ENCODE measurements at places on chromosomes 6 and 20.

DNA sequence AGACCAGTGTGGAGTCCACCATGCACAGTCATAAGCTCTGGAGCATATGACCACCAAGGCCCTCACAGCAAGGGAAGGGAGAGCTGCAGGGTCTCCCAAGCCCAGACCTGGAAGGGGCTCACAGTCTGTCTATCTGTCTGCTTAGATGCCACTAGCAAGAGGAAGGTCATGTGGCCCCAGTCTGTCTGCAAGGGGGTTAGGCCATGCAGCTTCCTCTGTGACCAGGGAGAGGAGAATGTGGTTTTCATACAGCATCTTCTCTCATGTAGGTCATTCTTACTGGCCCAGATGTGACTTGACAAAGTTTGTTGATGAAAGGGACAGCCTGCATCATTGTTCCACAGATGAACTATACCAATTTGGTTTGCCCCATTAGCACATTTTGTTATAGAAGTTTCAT lies 260.8 kb downstream of the FARS2 start:
- no peak for DNase-seq

- no peak for DNase-seq
Measured at GRCh38 chr6:138500867-138501446, 1.7 kb upstream of the NHSL1 start.

DNA sequence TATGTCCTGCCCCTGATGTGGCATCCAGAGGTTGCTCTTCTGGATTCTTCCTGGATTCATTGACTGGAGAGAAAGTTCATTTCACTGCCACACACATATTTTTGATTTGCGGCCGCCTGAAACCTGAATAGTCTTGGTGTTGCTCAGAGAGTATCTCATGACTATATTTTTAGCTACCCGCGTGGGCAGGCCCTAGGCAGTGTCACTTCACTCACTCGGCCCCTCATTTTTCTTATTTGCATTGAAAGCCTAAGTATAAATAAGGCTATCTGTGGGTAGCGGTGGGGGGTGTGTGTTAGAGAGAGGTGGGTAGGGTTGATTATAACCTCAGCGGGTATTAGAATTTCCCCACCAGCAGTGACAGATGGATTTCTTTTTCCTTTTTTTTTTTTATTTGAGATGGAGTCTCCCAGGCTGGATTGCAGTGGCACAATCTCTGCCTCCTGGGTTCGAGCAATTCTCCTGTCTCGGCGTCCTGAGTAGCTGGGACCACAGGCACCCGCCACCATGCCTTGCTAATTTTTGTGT lies 113.5 kb downstream of the JARID2 start:
- DNase-seq: no peak

- no peak for DNase-seq
Measured at GRCh38 chr20:17889226-17889625, 79.4 kb downstream of the SNX5 start.

DNA sequence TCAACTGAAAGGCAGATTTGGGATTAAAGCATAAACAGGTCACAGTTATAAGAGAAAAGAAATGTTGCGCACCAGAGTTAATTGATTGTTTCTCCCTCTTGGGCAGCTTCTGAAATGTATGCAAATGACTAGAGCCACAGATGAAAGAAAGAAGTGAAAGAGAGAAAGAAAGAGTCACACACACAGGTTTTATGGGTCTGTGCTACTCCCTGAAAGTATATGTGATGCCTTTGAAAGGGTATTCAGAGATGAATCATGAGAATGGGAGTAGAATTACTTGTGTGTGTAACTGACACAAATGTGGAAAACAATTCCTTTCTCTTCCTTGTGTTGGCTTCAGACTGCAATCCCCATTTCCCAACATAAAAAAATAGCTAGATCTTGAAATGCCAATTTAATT lies 196.9 kb downstream of the FOXA2 start:
- no peak for DNase-seq

DNA sequence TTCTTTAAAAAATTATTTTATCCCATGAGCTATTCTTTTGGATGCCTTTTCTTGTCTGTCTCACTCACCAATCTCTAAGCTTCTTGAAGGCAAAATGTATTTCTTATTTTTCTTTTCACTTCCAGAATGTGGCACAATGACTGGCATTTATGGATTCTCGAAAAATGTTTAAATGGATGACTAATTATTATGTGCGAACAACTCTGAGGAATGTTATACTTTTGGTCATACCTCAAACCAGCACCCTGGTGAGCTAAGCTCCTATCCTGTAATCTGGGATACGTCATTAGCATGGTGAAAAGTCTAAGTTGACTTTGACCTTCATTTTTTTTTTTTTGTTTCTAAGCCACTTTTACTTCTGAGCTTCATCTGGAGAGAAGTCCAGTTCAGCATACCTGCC lies 214.0 kb upstream of the CEP162 start:
- no peak for DNase-seq

DNA sequence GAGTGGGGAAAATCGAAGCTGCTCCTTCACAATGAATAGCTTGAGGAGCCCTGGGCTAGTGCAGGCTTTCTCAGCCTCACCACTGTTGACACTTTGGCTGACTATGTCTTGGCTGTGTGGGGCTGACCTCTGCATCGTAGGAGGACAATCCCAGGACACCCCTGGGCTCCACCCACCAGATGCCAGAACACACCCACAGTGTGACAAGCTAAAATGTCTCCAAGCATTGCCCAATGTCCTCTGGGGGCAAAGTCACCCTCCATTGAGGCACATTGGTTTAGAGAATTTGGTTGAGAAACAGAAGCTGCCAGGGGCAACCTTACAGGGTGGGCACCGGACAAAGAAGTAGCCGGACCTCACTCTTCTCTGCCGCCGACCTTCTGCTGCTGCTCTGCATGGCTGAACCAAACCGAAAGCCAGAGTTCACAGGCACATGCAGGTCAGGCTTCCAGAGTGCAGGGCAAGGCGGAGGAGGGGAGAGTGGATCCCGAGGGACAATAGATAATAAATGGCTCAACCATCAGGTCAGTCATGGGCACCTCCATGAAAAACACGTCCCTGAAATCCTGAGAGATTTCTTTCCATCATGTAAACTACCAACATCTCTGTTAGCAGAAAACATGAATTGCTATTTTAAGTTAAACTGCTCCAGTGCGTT lies 189.0 kb downstream of the LRFN2 start:
- DNase-seq: no peak

DNA sequence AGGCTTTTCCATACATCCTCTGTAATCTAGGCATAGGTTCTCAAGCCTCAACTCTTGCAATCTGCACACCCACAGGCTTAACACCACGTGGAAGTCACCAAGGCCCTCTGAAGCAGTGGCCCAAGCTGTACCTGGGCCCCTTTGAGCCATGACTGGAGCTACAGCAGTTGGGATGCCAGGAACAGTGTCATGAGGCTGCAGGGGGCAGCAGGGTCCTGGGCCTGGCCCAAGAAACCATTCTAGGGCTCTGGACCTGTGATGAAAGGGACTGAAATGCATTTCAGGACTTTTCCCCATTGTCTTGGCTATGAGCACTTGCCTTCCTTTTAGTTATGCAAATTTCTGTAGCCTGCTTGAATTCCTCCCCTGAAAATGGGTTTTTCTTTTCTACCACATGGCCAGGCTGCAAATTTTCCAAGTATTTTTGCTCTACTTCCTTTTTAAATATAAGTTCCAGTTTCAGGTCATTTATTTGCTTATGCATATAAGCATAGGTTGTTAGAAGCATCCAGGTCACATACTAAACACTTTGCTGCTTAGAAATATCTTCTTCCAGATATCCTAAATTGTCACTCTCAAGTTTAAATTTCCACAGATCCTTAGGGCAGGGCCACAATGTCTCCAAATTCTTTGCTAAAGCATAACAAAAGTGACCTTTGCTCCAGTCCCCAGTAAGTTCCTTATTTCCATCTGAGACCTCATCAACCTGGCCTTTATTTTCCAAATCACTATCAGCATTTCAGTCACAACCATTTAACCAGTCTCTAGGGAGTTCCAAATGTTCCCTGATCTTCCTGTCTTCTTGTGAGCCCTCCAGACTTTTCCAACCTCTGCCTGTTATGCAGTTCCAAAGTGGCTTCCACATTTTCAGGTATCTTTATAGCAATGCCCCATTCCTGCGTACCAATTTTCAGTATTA lies 48.6 kb upstream of the CD2AP start:
- DNase-seq: no peak

- DNase-seq: no peak
Measured at GRCh38 chr6:9647599-9647998, 767.3 kb downstream of the TFAP2A start.

GRCh38 chr20:47336129-47336754 lies 20.3 kb downstream of the ZMYND8 start:
- DNase-seq: no peak

- no peak for DNase-seq
Measured at GRCh38 chr6:53615633-53616449, 49.7 kb downstream of the KLHL31 start.

- DNase-seq: no peak
Measured at GRCh38 chr6:129596522-129596921, 113.5 kb downstream of the ARHGAP18 start.

- no peak for DNase-seq
Measured at GRCh38 chr6:148497717-148498116, 155.1 kb downstream of the SASH1 start.

DNA sequence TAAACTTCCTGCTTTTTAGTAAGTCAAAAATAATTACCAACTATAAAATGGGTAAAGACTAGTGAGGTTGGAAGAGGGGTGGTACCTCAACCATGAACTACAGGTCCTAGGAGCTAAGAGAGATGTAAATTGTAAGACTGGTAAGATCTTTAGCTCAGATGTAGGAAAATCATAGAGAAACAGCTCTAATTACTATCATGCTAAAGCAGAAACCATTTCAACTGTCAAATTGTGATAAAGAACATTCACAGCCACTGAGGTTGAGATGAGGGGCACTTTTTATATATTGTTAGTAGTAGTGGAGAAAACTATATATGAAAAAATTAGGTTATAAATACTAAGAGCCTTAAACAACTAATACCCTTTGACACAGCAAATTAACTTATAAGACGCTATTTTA lies 20.0 kb downstream of the CDK19 start:
- no peak for DNase-seq

- DNase-seq: no peak
Measured at GRCh38 chr6:43476746-43477145, 624 bp upstream of the TJAP1 start.

- DNase-seq: no peak
Measured at GRCh38 chr20:21302664-21303060, 469 bp upstream of the XRN2 start.

DNA sequence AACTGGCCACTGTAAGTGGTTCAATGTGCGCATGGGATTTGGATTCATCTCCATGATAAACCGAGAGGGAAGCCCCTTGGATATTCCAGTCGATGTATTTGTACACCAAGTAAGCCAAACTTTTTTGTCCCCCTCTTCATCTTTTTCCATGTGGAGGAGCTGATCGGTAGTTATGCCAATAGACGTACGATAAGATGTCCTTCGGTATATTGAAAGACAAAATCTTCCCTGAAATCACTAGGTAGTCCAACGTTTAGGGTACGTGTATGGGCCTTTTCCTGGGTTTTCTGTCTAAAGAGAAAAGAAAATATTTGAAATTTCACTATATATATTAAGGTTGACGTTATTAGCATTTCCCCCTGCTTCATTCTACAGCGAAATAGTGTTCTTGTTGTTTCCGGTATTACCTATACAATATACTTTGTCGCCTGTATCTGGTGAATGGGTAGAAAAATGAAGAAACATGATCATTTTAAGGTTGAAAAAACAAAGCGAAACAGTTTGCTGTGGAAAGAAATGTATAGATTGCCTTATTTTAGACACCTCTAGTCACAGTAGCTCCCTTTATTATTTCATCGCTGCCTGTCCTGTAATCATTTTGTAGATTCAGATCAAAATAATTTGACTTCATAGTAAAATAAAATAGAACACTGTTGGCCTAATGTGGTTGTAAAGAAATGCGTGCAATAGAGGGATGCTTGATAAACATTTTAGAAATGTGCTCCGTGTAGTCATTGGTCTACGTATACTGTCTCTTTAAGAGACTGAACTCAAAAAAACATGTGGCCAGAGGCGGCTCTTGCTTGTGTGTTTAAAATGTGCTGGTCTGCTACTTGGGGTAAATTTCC lies 1.5 kb downstream of the LIN28B start:
- no peak for DNase-seq

DNA sequence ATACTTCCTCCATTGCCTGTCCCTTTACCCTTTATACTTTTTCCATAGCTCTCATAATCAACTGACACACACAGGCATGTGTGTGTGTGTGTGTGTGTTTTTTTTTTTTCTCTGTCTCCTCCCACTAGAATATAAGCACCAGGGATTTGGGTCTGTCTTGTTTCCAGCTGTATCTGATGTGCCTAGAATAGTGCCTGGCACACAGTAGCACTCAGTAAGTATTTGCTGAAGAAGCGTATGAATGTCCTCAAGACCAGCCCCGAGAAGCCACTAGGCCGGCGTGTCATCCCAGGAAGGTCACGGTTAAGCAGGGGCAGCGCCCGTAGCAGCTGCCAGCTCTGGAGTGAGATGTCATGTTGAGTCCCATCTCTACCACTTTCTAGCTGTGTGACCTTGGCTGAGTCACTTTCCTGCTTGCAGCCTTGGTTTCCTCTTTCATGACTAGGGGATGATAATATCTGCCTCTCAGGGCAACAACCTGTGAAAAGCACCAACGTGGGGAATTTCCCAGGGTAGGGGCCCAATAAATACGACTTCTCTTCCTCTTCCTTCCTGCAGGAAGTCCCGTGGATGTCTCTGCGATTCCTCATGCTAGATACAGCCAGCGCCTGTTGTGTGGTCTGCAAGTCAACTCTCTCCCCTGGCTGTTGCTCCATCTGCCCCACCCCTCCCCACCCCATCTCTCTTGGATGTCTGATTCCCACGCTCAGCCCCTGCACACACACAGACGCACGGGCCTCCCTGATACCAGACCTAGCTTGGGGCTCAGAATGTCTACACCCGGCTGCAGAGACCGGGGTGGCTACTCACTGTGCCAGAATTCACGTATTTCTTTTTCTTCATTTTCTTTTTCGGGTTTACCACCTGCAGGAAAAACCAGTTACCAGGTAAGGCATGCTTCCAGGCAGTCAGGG lies 58.1 kb downstream of the RAB44 start:
- no peak for DNase-seq

- DNase-seq: no peak
Measured at GRCh38 chr20:62578294-62578897, 63.9 kb upstream of the SLCO4A1 start.

DNA sequence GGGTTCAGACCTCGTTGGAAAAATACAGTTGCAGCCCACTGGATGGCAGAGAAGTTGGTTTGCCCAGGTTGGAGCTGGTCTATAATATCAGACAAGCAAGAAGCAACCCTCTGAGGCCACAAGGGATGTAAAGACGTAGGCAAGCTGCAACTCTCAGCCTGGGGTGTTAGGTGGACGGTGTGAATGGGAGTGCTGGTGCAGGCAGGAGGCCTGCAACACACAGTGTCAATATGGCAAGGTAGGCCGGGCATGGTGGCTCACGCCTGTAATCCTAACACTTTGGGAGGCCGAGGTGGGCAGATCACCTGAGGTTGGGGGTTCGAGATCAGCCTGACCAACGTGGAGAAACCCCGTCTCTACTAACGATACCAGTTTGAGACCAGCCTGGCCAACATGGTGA lies 10.5 kb downstream of the VPS16 start:
- DNase-seq: no peak
